ENCODE measurements at places on chromosomes 12 and 14.

DNA sequence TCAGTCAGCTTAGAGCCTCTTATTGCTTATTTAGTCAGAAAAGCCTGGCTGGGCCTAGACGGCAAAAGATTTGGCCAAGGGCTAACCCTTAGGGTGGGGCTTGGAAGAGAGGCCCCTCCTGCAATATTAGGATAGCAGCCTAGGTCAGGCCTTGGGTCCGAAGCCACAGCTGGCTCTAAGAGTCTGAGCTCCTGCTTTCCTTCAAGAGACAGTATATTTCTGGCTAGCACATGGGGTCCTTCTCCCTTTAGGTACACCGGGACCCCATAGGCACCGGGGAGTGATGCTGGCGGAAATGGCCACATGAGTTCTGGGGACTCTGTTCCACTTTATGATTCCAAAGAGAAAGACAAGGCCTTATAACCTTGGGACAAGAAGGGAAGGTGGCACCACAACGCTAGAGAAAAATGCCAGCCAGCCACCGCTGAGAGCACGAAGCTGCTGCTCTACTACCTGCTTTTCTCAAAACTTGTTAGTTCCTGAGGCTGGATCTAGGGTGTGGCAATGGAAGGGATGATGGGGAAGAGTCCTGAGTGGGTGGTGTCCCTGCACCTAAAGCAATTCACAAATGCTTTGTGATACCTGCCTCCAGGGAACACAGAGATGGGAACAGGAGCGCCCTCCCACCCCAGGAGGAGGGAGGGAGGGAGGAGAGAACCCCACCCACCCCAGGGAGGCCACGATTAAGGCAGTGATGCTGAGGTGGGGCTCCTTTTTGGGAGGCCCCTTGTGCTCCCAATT is 3.1 kb upstream of the AVIL start:
- no peak for DNase-seq

DNA sequence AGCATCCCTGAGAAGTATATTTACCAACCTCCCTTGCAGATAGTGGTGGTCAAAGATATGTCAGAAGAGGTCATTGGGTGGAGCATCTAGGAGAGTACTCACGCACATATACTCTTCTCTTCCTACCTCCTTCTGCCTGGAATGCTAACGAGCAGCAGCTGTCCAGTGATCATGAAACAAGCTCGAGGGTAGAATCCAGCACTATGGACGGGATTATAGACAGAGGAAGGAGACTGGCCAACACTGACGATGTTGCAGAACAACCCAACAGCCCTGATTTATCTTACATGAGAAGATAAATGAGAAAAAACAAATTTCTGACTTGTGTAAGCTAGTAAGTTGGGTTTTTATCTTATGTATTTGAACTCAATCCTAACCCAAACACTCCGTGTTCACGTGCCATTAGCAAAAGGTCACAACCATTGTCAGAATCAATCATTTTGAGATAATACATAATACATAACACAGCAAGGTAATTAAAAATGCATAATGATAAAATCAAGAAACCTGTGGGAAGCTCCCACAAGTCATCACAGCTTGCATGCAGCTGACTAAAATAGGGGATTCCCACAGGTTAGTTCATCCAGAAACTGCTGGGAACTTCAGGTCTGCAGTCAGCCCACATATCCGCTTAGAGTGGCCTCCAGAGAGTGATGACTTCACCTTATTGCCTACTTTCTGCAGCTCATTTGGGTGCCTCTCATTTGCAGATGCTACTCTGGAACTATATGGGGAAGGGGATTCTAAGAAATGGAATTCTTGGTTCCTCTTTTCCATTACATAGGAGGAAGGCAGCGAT is 36.3 kb upstream of the STK38L start:
- DNase-seq = no peak

DNA sequence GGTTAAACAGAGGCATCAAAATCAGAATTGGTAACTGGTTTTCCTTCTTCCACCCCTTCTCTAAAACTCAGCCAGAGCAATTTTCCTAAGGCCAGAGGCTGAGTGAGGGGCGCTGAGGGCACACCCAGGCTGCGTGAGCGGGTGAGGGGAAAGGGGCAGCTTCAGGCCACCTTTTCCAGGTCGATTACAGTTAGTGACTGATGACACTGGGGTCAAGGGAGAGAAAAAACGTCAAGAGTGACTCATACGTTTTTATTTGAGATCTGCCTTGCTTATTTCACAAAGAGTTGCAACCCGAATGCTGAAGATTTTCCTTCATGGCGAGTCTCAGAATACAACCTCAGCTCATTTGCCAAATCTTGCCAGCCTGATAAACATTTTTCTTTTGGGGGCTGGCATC is 46.7 kb upstream of the EVL start:
- no peak for DNase-seq

GRCh38 chr12:15928346-15928745 is 17.2 kb downstream of the DERA start:
- DNase-seq = no peak

GRCh38 chr12:94230357-94230905 is 82.1 kb downstream of the PLXNC1 start:
- no peak for DNase-seq

- DNase-seq = no peak
Observed at GRCh38 chr12:93589081-93589480, 16.6 kb downstream of the SOCS2 start.

DNA sequence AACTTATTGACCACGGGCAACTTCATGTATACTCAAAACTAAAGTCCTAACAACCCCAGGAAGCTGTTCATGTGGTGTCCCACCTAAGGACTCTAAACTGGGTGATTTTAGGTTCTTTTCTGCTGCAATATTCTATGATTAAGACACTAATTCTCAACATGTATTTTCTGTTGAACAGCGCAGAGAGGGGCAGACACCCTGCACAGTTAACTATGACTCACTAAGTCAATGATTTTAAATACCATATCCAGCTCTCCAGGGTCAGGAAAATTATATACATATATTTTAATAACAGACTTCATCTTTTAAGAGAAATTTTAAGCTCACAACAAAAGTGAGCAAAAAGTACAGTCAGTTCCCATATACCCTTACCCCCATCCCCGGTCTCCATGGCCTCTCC is 85.0 kb downstream of the FOXN3 start:
- DNase-seq = no peak

GRCh38 chr12:26736563-26737486 is 96.2 kb downstream of the ITPR2 start:
- no peak for DNase-seq

GRCh38 chr12:104490850-104491249 is 34.1 kb downstream of the CHST11 start:
- DNase-seq = no peak

- DNase-seq = no peak
Observed at GRCh38 chr12:110179291-110179690, 55.1 kb downstream of the IFT81 start.

DNA sequence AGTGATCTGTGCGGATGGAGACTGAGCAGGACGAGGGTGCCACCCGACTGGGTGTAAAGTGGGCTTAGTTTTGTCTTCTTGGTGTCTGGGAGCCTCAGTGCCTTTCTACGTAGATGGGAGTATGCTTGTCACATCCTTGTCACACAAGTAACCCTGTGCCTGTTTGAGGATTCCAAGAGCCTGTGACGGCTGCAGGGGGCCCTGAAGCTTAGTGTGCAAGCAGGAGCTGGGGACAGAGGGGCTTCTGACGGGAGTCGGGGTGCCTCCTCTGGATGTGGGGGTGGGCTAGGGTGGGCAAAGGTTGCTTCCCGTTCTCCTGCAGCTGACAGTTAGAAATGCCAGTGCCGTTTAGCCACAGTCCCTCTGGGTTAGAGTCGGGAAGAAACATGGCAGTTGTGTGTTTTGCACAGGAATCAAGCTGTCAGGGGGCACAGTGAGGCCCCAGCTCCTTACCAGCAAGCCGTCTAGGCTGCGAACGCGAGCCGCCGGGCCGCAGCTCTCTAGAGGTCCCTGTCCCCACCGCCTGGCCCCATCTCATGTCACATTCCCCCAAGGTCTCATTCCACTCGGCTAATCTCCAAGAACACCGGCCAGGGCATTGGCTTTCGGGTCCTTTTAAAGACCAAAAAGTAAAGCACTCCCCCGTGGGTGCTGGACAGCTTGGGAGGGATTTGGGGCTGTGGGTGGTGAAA is 7.0 kb downstream of the RTL1 start:
- DNase-seq = no peak

DNA sequence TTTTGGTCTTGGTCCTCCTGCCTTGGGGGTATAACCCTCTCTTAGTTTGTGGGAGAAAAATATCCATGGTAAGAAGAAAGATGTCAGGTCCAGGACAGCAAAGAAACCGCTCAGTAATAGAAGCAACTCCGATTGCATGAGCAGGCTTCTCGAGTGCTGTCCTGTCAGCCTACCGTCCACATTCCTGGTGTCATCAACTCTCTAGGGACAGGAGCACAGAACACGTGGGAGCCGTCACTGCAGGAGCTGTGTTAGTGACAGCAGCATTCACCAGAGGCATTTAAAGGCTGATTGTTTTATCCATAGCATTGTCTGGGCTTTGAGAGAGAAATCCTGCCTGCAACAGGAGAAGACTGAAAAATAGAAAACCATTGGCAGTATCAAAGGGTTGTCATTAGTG is 244.2 kb downstream of the CACNA1C start:
- DNase-seq = no peak

DNA sequence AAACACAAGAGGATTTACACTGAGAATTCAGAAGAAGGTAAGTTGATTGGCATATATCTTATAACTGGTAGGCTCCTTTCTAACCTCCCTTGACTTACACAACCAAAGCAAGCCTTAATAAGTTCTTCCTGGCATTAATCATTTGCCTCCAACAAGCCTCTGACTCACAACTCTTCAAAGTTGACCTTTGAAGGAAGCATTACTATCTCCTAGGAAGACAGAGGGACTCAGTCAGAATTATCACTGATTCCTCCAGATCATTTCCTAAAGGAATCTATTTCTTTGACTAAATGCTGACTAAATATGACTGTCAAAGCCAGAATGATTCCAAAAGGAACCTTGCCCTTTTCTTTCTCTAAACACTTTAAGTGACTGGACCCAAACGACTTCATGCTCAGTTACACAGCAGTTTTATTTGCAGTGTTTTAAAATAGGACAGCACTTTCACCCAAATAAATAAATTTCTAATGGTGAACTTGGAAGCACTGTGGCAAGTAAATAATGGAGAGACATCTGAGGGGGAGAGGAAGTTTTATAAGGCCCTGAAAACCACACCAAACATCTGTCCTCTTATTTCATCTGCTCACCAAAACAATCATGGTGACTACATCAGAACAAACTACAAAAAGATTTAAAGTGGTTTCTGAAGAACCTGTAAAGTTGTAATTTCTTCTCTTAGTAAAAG is 128.2 kb downstream of the KLHL28 start:
- DNase-seq = no peak

DNA sequence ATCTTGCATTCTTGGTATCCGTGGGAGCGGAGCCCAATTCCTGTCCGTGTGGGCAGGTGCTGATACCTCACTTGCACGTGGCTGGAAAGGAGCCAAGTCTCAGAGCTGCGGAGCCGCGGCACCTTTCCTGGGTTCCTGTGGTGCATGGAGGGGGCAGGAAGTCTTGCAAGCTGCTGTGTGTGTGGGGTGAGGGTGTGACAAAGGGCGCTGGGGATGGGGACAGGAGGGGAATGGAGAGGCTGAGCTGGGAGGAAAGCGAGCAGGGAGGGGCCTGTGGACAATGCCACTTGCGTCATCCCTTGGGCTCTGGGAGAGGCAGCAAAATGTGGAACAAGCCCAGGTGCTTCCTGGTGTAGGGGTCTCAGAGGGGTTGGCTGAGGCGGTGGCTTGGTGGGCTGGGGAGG is 86.7 kb downstream of the CALM1 start:
- no peak for DNase-seq

DNA sequence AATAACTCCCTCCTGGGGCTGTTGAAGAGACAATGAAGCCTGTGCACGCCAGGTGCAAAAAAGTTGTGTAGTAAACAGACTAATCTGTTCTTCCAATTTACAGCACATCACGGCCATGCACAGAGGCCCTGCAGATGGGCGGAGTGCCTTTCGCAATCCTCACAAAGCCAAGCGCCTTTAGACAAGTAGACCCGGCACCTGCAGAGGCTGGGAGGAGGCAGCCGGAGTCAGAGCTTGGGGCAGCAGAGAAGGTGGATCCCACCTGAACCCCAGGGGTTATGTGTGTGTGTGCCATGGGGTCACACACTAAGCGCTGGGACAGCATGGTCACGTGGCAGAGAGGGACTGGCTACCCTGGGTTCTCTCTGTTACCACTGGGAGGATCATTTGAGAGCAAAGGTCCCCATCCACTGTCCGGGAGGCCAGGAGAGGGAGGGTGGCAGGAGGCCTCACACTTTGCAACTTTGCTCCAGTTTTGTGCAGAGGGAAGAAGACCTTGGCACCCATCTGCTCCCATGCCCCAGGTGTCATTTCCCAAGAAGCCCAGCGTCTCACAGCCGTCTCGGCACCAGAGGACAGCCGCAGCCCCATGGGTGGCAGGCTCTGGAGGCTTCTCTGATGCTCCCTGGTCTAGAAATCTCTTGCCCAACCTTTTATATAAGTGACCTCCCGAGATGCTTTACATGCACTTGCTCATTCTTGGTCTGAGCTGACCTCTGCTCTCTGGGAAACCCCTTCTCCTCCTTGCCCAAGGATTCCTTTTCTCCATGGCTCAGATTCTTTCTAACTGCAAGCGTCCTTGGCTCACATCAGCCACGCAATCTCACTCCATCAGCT is 80.0 kb upstream of the DICER1 start:
- DNase-seq = no peak

Measured in hippocampal formation (tissue), 2 donors.